Spleen (tissue), 13 donors: ENCODE measurements at places on chromosomes 7 and 10. TPM values are rescaled to one million over a fixed set of nuclear protein-coding genes. Genes with fewer than 3 reads are reported as not detected.

GPR158 gene
- total RNA-seq: 0.52 TPM

DNA sequence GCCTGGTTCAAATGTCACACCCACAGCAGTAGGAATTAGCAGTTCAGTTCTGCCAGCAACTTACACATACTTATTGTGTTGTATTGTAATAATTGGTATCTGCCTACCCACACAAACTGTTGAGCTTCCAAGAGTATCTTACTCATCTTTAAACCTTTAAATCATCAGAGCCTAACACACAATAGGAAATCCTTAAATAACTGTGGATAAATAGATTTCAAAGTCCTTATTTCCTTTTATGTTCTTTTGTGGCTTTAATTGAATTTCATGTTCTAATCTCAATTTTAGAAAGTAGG lies 3.9 kb downstream of the CASD1 start:
- H3K4me3 ChIP-seq: no peak overlapping the region
- no peak overlapping the region for H3K27ac ChIP-seq
- DNase-seq: no peak
- no peaks in the 10 kb centered on the region for H3K27me3 ChIP-seq
- peaks cover 7% of the 10 kb centered on the region for H3K4me1 ChIP-seq
- no peaks in the 10 kb centered on the region for H3K36me3 ChIP-seq

CLRN3 gene
- not detected for total RNA-seq

GRCh38 chr10:47087667-47088066 lies 176.4 kb downstream of the PTPN20 start:
- no peak overlapping the region for H3K27ac ChIP-seq
- H3K27me3 ChIP-seq: no peaks in the 10 kb centered on the region
- DNase-seq: no peak
- H3K4me1 ChIP-seq: no peaks in the 10 kb centered on the region

SHTN1 gene
- total RNA-seq: 15.0 TPM

GRCh38 chr10:62459500-62459899 lies 85.3 kb downstream of the ZNF365 start:
- H3K4me1 ChIP-seq: no peaks in the 10 kb centered on the region
- no peak overlapping the region for H3K27ac ChIP-seq
- no peaks in the 10 kb centered on the region for H3K27me3 ChIP-seq
- no peak for DNase-seq

CYP26C1 gene
- total RNA-seq: 1.3 TPM

DNA sequence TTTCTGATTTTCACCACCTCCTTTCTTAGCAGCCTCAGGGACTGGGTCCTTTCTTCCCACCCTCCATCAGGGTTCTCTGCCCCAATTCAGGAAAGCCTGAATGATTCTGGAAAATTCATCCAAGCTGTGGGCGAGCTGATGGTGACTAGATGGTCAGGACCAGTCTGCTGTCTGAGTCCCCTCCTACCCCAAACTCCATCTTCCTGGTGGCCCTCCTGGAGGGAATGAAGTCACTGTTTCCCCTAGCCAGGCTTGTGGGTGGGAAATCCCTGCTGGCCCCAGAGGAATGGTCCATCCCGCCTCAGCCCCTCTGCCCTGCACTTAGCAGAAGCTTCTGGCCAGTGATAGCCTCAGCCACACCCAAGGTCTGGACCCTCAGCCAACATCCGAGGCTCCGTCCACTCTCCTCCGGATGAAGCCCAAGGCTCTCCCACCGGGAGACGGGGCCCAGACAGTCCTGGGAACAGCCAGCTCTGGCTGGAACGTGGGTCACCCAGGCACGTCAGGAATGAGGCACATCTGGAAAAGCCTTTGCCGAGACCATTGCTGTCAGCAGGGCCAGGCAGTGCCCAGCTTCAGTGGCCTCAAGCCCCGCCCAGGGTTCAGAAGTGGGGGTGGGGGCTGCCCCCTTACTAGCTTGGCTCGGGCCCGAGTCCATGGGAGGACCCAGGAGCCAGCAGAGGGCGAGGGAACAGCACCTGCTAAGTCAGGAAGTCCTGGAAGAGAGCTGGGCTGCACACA lies 4.0 kb upstream of the AQP1 start:
- no peaks in the 10 kb centered on the region for H3K36me3 ChIP-seq
- no peak for DNase-seq
- no peak overlapping the region for H3K4me3 ChIP-seq
- H3K27ac ChIP-seq: no peak overlapping the region
- H3K4me1 ChIP-seq: no peaks in the 10 kb centered on the region

DNA sequence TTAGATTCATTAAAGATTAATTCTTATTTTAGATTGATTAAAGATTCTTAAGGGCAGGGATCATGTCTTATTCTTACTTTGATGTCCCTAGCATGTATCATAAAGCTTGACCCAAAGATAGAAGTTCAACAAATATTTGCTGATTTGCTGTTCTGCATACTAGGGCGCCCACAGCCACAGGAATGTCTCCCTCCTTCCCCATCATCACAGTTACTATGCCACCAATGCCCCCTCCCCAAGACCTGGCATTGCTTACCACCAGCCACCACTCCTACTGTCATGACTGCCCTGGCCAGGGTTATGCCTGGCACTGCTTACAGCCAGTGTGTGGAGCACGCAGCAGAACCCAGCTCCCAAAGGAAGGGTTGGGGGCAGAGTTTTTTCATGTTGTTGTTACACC lies 86.7 kb upstream of the AGK start:
- no peaks in the 10 kb centered on the region for H3K27me3 ChIP-seq
- no peak overlapping the region for H3K27ac ChIP-seq
- H3K4me3 ChIP-seq: no peak overlapping the region
- no peak for DNase-seq

MYH16 gene
- not detected for total RNA-seq

PGAM2 gene
- total RNA-seq: 0.75 TPM

DNA sequence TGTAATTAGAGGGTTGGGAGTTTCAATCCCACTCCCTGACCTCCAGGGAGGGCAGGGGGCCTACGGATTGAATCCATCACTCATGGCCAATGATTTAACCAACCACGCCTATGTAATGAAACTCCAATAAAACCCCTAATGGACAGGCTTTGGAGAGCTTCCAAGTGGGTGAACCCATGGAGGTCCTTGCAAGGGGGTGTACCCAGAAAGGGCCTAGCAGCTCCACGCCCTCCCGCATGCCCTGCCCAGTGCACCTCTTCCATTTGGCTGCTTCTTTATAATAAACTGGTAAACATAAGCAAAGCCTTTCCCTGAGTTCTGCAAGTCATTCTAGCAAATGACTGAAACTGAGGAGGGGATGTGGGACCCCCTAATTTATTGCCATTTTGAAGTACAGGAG lies 280.1 kb downstream of the FRMD4A start:
- no peaks in the 10 kb centered on the region for H3K36me3 ChIP-seq
- H3K4me3 ChIP-seq: no peak overlapping the region
- DNase-seq: no peak
- H3K27ac ChIP-seq: no peak overlapping the region
- no peaks in the 10 kb centered on the region for H3K27me3 ChIP-seq

GRCh38 chr10:48931188-48931587 lies 8.5 kb downstream of the LRRC18 start:
- H3K36me3 ChIP-seq: peaks cover 42% of the 10 kb centered on the region
- H3K27ac ChIP-seq: no peak overlapping the region
- H3K27me3 ChIP-seq: no peaks in the 10 kb centered on the region
- no peak for DNase-seq
- no peak overlapping the region for H3K4me3 ChIP-seq
